ENCODE measurements at places on chromosomes 2 and 18.

GRCh38 chr2:8624855-8625398, 56.9 kb upstream of the ID2 start:
- no peak for DNase-seq

DNA sequence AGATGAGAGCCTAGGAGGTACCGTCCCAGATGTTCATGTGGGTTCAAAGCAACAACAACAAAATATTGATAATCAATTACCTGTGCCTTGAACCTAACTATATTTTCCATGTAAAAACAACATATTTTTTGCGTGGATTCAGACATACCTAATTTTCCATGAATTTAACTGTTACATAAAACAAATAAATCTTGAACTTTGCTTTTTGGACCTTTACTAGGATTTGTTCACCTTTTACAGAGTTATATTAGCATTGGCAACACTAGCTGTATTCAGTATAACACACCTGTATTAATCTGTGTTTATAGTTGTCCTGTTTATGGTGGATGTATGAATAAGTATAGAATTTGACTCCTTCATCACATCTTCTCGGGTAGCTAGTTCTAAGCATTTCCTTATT, 115.8 kb upstream of the STON1 start:
- no peak for DNase-seq

DNA sequence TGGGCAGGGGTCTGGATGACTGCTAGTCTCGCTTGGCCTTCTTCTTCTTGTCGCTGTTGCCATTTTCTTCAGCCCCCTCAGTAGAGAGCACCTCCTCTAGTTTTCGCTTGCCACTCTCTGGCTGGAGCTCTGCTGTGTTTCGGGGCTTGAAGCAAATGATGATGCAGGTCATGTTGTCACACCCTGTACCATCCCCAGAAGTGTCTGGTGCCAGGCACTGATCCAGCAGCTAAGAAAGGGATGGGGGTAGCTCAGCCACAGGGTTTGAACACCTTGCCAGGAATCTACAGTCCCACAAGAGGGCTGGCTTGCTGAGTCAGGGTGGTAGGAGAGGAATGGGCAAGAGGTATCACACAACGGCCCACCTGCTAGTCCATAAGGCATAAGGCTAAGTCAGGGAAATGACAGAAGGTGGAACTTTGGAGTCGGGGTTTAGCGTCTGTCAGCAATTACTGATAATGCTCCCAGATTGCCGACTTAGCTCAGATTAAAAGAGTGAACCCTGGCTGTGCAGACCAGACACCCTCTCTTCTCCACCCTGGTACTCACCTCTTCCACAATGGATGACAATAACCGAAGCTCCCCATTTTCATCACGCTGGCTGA, 1.1 kb upstream of the ZNF513 start:
- no peak for DNase-seq

- DNase-seq = peak; percentile 37
These were observed 85.9 kb upstream of the RANBP2 start for GRCh38 chr2:108633409-108633808.
